Neural progenitor cell (in vitro differentiated cells): ENCODE measurements at places on chromosomes 7 and 10. TPM values are rescaled to one million over a fixed set of nuclear protein-coding genes. Genes with fewer than 3 reads are reported as not detected.
A peak's percentile ranks its signal among the peaks of the same experiment; 100 is the strongest.

- DNase-seq, result no peak
Observed at GRCh38 chr10:132120200-132120599, 54.5 kb downstream of the JAKMIP3 start.

- DNase-seq, result no peak
Observed at GRCh38 chr10:10910634-10911033, 107.0 kb upstream of the CELF2 start.

- DNase-seq, result no peak
Observed at GRCh38 chr10:25797888-25798429, 136.1 kb upstream of the MYO3A start.

- DNase-seq, result no peak
Observed at GRCh38 chr7:17371671-17372524, 73.4 kb downstream of the AHR start.

- DNase-seq, result no peak
Observed at GRCh38 chr7:16189026-16189715, 232.2 kb downstream of the CRPPA start.

DNA sequence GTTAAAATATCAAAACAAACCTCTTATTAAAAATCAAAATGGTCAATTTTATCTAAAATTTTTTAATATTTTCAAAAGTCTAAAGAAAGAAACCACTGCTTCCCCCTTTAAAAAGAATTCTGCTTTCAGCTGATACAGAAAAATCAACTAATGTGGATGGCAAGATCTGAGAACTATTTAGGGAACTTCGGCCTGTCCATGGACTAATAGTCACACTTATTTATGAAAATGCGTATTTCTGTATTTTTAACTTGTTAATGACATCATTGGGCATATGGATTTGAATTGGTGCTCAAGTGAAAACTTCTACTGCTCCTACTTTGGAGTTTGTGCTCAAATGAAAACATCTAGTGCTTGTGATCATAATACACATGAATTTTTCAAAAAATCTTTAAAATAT is 31.9 kb downstream of the RNLS start:
- DNase-seq, result no peak

DNA sequence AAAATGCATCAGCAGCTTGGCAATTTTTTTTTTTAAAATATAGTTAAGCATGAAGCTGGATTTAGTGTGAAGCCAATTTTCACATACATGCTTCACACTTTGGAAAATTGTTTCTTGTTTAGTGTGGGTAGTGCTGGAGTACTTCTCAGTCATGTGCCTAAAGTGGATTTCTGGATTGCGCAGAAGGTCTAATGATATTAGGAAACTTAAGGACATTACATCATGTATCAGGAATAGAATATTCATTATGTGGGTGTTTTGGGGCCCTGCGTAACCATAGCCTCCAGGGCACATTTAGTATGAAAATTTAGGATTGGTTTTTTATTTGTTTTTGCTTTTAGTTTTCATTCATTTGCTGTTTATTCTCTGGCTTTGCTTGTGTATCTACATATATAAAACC is 28.8 kb upstream of the BNIP3 start:
- no peak for DNase-seq

NPC1L1 gene
- total RNA-seq, result 0.09 TPM in 1 of 2 replicates, not detected in the other

DNA sequence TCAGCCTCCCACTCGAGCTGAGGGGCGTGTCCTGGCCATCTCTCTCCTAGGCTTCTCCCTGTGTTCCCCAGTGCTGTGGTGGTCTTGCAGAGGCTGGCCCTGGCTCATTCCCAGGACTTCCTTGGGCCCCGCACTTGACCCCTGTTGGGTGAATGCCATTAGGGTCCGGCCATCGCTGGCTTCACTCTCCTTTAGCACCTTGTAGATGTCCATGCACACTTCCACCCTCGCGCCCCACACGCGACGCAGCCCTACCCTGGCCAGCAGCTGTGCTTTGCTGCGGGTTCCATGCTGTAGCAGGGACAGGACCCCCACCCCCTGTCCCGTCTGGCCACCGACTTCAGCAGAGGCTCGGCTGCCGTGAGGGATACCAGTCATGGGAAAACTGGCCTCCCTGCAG is 46.3 kb downstream of the PITRM1 start:
- no peak for DNase-seq

CDC14C gene
- 0.15 and 0.54 TPM in 2 replicates for total RNA-seq

GRCh38 chr10:124995605-124996004 is 53.7 kb downstream of the ZRANB1 start:
- DNase-seq, result no peak

- no peak for DNase-seq
Observed at GRCh38 chr7:151437866-151438516, 1.9 kb downstream of the CRYGN start.

DNA sequence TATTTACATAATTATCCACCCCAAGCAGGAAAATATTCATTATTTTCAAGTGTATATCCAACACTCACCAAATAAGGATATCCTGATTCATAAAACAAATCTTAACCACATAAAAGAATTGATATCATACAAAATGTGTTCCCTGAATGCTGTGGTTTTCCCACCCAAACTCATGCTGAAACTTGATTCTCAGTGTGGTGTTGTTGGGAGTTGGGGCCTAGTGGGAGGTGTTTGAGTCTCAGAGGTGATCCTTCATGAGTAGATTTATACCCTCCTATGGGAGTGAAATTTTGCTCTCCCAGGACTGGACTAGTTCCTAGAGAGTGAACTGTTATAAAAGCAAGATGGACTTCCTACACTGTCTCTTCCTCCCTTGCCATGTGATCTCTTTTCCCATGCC is 1028.3 kb downstream of the SORCS1 start:
- DNase-seq, result no peak

OPN1SW gene
- total RNA-seq, result 0.46 TPM in 1 of 2 replicates, not detected in the other

- DNase-seq, result no peak
Observed at GRCh38 chr10:4217187-4217586, 432.2 kb upstream of the KLF6 start.

DNA sequence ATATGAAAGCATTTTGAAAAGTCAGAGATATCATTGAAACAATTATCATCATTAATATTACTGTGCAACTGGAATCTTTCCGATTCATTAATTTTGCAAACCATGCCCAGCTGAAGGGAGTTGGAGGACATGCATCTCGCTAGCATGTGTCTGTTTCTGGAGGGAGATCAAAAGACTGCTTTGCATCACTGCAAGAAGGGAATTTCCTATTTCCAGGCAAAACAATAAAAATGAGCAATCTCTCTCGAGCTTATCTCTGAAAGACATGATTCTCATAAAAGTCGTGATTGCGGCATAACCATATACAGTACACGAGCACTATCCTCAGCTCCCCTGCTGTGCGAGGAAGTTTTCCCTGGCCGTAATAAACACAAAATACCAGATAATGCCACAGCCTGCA is 607.6 kb upstream of the DPP6 start:
- no peak for DNase-seq

GRCh38 chr7:141133646-141134045 is 59.8 kb downstream of the TMEM178B start:
- DNase-seq, result no peak

DNA sequence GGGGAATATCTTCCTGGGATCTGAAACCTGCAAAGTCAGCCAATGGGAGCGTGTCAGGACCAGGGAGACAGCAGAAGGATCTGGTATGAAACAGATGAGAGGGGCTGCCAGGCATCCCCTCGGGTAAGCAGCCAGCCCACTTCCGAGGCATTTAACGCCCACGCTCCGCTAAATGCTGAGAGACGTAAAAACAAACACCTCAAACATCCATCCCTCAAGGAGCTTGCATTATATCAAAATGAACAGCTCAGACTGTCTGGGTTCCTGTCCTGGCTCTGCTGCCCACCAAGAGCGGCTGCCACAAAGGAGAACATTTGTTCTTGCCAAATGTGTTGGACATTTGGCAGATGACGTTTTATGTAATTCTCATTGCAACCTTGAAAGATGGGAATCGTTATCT is 7.0 kb upstream of the SERPINE1 start:
- no peak for DNase-seq

ADRB1 gene
- 0.09 TPM in 1 of 2 replicates, not detected in the other for total RNA-seq

NPSR1 gene
- not detected in 2 replicates for total RNA-seq

DNA sequence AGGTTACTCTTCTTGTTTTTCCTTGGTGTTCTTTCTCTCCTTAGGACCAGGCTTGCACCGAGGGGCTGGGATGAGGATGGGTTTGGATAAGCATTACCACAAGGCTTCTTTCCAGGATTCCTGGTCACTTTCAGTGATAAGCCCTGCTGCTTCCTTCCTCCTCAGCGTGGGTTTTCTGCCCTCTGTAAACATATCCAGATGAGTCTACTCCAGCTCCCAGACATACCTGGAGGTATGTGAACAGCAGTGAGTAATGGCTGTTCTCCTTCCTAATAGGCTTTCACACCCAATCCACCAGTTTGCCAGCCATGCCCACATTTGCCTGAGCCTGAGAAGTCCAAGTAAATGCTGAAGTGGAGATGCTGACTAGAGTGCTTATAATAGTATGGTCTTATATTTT is 229.8 kb upstream of the YAE1 start:
- DNase-seq, result no peak

- peak; percentile 60 for DNase-seq
Observed at GRCh38 chr7:27172823-27173510, 1.2 kb downstream of the HOXA10 start.

- peak; percentile 61 for DNase-seq
Observed at GRCh38 chr10:90621577-90621976, 236.3 kb downstream of the HTR7 start.

DNA sequence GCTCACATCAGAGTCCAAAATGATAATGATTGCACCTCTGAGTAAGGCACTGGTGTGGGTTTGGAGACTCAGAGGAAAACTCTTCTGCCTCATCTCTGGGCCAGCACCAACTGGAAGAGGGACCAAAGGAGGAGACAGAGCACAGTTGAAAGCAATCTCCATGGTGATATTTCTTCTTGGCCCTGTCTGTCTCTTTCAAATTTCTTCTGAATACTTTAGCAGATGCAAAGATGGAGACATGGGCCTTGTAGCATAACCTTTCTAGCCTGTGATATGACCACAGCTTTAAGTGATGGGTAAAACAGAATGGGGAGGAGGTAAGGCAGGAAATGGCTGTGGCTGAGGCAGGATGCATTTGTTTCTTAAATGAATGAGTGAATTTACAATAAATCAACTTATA is 12.2 kb upstream of the GIMAP7 start:
- no peak for DNase-seq

DNA sequence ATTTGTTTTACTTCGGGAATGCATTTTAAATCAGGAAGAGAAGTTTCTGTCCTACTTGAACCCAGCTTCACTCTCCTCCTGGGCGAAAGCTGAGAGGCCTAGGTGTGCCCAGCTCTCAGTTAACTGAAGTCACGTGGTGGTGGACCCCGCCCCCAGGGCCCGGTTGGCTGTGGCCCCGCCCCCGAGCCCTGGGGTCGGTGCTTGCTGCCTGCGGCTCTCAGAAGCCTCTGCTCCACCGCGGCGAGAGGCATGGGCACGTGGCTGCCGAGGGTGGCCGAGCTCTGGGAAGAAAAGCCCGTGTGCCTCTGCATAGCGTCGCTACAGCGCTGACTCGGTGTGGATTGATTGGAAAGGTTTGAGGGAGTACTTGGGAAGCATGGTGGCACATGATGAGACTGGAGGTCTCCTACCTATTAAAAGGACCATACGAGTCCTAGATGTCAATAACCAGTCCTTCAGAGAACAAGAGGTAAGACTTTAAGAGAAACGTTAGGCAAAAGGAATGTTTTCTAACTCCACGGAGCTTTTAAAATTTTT is 34.1 kb downstream of the NET1 start:
- peak; percentile 97 for DNase-seq
